ENCODE measurements at places on chromosomes 3 and 15.

DNA sequence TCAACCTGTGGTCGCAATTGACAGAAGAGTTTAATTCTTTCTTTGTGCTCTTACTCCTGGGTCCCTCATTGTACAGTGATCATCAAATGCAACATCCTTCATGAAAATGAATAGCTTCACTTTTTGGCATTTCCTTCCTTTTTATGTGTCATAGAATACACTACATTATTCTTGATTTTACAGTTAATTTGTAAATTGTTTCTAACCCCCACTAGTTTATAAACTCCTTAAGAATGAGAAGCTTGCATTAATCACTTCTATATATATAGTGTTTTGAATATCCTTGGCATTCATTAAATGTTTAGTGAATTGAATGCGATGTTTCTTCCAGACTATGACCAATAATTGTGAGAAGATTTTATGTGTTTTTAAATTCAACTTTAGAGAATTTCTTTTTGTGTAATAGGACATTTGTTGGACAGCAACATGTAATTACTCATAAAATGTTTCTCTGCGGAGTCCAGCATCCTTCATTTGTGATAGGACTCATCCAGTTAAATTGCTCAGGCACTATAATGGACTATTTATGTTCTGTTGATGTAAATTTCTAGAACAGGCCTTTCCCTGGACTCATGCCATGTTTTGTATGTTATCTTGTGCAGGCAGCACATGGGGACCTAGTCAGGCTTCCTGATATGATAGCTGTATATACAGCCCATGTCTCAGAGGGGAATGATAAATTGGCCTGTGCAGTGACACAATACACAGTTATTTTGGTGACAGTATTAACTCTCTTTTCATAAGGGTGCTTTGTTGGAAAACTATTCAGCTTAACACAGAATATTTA lies 51.3 kb downstream of the MBNL1 start:
- no peak for DNase-seq

DNA sequence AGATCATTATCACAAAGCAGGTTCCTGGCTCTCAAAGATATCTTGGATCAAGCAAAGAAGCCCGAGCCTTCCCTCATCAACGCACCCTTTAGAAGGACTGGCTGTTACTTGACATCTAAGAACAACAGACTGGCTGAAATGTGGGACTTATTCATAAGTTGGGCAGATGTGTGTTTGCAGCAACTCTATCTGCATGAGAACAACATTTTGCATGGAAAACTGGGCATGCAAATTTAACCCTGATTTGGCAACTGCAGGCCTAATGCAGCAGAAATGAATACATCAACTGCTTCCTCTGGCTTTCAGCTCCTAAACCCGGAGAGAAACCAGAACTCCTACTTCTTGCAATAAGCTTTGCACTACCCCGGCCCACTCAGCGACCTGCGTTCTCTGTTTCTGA lies 35.0 kb upstream of the FOXP1 start:
- no peak for DNase-seq

- DNase-seq = no peak
These were observed 26.3 kb downstream of the ESYT3 start for GRCh38 chr3:138460536-138461205.

DNA sequence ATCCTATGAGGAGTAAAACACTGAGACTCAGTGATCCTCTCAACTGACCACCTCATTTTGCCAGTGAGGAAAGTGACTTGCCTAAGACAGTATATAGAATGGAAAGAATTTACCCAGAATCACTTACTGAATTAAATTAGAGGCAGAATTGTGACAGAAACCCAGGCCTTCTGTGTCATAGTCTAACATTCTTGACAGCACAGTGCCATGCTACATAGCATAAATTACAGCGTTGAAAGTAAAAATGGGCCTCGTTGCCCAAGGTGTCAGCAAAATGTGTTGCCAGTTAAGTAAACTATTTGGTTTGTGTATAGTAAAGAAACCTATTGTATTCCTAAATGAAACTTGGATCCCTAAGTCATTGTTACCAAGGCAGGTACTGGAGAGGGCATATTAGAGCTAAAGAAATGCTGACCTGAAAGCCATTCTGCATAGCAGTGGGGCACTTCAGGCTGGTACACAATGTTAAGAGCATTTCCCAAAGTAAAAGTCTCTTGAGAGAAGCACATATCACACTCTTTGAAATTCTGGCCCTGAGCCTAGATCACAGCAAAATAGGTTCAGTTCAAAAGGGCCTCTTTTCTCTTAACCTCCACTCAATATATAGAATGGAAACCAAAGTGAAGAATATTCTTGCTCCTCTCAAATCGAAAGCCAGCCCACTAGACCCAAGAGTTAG lies 53.8 kb downstream of the HMG20A start:
- DNase-seq = no peak

- no peak for DNase-seq
These were observed 6.0 kb upstream of the RLBP1 start for GRCh38 chr15:89227425-89227824.

- no peak for DNase-seq
These were observed 367.8 kb upstream of the UMPS start for GRCh38 chr3:124362455-124362854.

- no peak for DNase-seq
These were observed 30.1 kb upstream of the SPTSSB start for GRCh38 chr3:161401389-161401788.

Data from CD4-positive, alpha-beta T cell treated with Interleukin-12 subunit alpha and Interleukin-12 subunit beta, for 1 hour (primary cell).